ENCODE measurements at places on chromosomes 1 and 21. TPM values are rescaled to one million over a fixed set of nuclear protein-coding genes. Genes with fewer than 3 reads are reported as not detected.
A peak's percentile ranks its signal among the peaks of the same experiment; 100 is the strongest.

The PRR9 gene
- not detected for total RNA-seq

GRCh38 chr1:229273507-229274232, 2.8 kb downstream of the RAB4A start:
- H3K4me1 ChIP-seq = peaks cover 21% of the 10 kb centered on the region
- no peaks in the 10 kb centered on the region for H3K27me3 ChIP-seq
- no peak overlapping the region for H3K4me3 ChIP-seq
- peaks cover 11% of the 10 kb centered on the region for H3K36me3 ChIP-seq

DNA sequence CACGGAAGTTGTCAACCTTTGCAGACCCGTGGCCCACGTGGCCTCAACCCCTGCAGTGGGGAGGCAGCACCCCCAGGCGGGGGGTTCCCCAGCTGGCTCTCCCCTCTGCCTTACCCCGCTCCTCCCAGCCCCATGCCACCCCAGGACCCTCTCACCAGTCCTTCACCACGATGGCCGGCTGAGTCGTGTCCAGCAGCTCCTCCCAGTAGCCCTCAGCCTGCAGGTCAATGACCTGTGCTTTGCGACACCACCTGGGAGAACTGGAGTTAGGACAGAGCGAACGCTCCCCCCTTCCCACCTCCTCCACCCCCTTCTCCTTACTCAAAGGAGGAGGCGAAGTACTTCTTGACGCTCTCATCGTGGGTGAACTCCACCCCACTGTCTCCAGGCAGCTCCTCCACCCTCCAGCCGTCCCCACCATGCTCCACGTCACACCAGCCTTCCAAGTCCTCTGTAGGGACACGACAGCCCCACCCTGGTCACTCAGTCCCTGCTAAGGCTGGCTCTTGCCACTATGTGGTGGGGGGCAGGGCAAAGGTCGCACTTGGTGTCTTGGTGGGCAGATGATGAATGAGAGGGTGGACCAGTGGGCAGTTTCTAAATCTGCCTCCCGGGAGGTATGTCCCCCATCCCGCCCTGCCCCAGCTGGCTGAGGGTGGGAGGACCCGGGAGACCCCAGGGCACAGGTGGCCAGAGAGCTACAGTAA, 4.5 kb downstream of the FBXO2 start:
- H3K27ac ChIP-seq = peak overlapping the region; percentile 56
- peaks cover 3% of the 10 kb centered on the region for H3K27me3 ChIP-seq

DNA sequence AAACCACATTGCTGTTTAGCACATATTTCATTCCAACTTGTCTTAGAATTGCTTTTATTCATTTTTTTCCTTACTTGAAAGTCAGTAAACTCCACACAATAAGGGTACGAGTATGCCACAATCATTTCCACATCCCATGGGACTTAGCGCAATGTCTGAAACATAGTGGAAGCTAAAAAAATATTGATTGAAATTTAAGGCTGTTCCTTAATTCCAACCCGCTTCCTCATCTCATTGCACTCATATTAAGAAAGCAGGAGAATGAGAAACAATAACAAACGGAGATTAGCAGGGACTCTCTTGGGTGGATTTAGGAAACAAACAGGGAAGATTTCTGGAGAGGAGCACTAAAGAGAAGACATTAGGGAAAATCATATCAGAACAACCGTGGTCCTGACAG, 39.3 kb upstream of the RGS4 start:
- H3K4me3 ChIP-seq = no peak overlapping the region
- no peak for DNase-seq
- no peak overlapping the region for H3K27ac ChIP-seq
- peaks cover 4% of the 10 kb centered on the region for H3K27me3 ChIP-seq
- no peaks in the 10 kb centered on the region for H3K36me3 ChIP-seq
- no peaks in the 10 kb centered on the region for H3K4me1 ChIP-seq

DNA sequence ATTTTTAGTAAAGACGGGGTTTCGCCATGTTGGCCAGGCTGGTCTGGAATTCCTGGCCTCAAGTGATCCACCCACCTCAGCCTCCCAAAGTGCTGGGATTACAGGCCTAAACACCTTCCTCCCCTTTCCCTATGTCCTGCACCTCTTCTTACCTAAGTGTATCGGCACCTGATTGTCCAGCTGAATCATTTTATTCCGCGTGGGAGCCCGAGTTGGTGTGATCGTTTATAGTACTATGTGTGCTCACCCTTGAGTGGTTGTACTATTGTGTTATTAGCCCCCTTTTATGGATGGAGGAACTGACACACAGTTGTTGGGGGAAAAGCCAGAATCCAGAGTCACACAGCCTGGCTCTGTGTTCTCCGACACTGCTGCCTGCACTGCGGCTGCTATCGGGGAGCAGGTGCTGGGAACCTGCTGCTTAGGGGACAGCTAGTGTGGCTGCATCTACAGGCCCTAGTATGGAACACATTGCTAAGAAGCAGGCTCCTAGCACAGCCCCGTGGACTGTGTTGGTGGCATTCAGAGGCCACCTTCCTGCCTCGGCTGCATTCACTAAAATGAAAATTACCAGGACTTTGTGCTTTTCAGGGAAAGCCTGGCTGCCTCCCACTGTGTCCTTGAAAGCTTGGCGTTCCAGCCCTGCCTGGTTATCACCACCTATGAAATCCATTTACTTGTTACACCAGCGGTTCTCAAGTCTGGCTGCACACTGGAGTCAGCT, 21.6 kb downstream of the ENO1 start:
- peaks cover 37% of the 10 kb centered on the region for H3K4me1 ChIP-seq
- H3K27me3 ChIP-seq = no peaks in the 10 kb centered on the region
- no peak overlapping the region for H3K27ac ChIP-seq
- no peak overlapping the region for H3K4me3 ChIP-seq
- DNase-seq = no peak
